Activated CD8-positive, alpha-beta memory T cell treated with anti-CD3 and anti-CD28 coated beads, Interleukin-2, amount 10 ng/mL, durations not matched to agents 7 days and 5 days (primary cell): ENCODE measurements at places on chromosomes 2 and 18.

- no peak for DNase-seq
These were observed 129.1 kb upstream of the CBLN2 start for GRCh38 chr18:72673242-72673641.

- no peak for DNase-seq
These were observed 25.6 kb upstream of the GREB1 start for GRCh38 chr2:11508279-11508678.

DNA sequence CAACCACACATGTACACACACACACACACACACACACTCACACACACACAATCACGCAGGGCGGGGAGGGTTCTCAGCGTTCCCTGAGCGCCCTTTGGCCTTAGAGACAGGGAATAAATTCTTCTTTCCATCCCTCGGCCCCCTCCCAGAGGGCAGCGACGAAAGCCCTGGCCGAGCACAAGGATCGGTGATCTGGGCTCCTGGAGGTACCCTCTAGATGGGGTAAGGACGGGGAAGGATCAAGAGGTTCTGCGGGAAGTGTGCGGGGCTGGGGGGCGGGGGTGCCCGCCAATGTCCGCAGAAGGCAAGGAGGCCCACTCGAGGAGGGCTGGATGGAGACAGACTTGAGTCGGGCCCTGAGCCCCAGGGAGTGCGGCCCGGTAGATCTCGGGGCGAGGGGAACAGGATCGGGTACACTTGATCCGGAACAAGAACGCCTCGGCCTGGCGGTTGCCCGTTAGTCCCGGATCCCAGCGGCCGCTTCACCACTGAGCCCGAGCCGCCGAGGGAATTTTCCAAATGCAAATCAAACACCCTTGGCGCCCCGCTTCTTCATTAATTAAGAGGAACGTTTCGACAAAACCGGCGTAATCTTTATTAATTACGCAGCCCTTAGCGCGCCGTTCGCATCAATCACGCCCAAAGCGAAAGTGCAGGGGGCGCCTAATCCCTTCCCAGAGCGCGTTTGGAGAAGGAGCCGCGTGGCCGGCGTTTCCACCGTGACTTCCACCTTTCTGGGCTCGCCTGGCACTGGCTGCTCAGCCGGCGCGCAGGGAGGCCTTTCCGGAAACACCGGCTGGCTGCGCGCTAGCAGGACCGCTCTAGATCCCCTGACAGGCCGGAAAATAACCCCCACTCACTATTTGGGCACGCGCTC lies 7.0 kb upstream of the PAX3 start:
- no peak for DNase-seq

- DNase-seq, result no peak
These were observed 146.3 kb downstream of the GCA start for GRCh38 chr2:162490052-162490717.

- DNase-seq, result no peak
These were observed 29.0 kb downstream of the DOK1 start for GRCh38 chr2:74583504-74583903.

DNA sequence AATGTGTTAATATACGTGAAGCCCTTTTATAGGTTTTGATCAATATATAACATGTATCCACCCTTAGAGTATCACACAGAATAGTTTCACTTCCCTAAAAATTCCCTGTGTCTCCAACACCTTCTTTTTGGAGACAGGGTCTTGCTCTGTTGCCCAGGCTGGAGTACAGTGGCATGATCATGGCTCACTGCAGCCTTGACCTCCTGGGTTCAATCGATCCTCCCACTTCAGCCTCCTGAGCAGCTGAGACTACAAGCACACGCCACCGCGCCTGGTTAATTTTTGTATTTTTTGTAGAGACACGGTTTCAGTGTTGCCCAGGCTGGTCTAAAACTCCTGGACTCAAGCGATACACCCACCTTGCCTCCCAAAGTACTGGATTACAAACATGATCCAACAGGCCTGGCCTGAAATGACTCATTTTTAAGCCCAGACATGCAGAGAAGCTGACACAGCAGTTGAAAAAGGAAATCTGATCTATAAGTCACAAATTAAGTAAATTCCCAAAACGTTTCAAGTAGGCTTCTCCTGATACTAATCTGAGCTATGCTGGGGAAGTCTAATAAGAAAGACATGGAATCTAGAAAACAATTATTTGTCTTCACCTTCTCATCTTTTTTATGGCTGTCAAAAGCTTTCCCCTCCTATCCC lies 2.9 kb downstream of the DUSP11 start:
- DNase-seq, result no peak

GRCh38 chr18:27627927-27628326 lies 442.8 kb upstream of the CHST9 start:
- DNase-seq, result no peak

- DNase-seq, result no peak
These were observed 1118.5 kb downstream of the TSN start for GRCh38 chr2:122873951-122874350.

GRCh38 chr2:33522576-33522975 lies 46.1 kb downstream of the RASGRP3 start:
- no peak for DNase-seq

DNA sequence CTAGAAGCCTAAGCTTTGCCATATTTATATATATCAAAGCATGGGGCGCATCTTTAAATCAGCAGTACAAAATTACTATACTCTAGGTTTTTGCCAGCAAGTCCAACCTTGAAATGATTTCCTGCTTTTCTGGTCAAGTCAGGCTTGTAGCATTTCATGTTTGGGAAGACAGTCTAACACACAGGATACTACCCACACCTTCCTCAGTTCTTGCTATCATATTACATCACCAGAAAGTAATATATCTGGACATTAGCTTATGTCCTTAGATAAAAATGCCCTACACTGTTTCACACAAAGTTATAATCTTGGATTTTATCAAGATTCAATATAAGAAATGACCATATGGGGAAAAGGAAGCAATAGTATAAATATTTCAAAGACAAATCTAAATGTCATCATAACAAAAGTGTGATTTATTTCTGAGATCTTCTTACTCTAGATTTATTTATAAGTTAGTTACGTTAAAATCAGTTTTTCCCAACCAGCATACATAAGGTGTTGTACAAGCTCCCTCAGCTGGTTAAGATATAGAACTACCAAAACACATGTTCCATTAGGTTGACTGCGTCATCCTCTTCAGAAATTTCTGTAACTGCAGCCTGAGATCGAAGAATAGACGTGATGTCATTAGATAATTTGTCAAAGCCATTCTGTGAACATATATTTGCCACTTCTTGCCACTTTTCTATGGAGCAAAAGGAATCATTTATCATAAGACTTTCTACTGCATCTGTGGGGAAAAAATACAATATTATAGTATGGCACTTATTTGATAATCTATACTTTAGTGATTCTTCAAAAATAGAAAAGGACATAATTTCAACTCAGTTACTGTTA lies 56.6 kb downstream of the CLHC1 start:
- DNase-seq, result no peak

GRCh38 chr2:205589479-205589878 lies 92.8 kb upstream of the NRP2 start:
- DNase-seq, result no peak

DNA sequence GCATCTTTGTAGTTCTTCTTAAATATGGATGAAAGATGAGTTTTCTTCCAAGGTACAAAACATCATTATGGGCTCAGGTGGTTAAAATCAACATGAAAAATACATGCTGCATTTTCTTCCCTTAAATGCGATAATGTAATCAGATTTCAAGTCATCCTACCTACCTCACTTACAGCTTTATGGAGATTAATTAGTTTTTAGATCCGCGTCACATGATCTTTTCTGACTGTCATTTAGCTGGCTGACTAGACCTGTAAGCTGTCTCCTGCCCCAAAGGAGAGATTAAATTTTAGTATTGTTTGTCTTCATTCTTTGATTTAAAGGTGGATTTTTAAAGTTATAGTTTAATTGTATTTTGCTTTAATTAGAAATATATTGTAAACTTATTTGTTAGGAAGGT lies 678.0 kb upstream of the ZEB2 start:
- no peak for DNase-seq

DNA sequence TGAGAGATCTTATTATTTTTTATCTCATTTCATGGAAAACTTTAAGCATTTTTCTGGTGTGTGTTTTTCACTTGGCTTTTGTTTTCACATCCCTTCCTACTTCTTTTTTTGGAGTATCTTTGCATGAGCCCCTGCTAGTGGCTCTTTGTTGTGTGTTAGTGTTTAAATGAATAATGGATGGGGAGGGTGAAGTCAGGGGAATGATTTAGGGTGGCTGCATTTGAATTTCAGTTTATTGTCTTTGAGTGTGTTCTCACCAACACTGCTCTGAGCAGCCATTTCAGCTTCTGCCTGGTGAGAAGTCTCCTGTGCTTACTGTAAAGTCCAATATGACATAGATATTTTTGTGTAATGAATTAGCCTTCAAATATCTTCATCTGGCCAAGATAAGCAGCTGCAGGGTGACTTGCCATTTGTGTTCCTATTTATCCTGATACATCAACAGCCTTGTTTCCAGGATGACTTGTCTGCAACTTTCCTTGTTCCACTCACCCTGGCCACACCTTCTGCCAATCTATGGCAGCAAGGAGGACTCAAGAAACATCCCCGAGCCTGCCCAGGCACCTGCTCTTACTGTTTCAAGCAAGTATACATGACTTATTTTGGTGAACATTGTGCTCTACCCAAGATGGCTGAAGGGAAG lies 182.6 kb downstream of the PDE11A start:
- no peak for DNase-seq

DNA sequence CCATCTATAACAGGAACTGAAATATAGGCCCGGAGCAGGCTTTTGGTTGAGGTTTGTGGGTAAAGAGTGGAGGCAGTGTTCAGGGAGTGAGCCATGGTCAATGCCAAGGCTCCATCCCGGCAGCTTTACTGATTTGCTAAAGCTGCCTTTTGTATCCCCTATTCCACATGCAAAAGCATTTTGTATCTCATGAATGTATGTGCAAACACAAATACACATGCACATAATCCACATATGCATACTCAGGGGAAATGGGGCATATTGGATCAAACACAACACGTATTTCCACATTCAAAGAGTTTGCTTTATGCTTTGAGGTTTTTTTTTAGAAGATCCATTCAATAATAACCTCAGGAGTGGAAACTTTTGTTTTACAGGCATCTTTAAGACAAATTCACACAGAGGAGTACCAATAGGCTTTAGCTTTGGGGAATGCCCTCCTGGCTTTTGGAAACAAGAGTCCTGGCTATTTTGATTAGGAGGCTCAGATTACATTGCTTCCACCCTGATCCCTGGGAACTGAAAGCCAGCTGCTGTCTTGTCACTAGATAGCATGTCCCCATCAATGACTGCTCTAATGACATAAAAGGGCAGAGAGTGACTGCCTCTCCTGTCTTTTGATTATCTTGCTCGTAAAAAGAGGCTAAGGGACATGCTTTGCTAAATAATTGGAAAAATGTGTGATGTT lies 263.2 kb downstream of the EN1 start:
- DNase-seq, result no peak

DNA sequence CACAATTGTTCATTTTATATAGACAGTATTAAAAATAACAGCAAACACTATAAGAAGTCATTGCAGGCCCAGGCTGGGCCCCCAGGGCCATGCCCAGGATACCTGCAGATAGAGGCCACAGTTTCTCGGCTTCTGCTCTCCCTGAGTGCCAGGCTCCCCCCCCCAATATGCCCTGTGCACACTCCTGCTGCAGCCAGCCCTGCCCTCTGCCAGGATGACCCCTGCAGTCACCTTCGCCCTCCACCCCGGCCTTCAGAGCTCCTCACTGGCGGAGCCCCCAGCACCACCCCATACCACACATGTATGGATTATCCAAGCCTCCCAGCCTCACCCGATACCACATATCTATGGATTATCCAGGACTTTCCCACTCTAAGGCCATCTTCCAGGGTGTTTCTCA lies 104.5 kb downstream of the TPO start:
- no peak for DNase-seq
